ENCODE measurements at places on chromosomes 7 and 10. TPM values are rescaled to one million over a fixed set of nuclear protein-coding genes. Genes with fewer than 3 reads are reported as not detected.
A peak's percentile ranks its signal among the peaks of the same experiment; 100 is the strongest.

Gene NME8
- not detected for total RNA-seq

Gene CCL24
- not detected for total RNA-seq

Gene ARMC3
- total RNA-seq, result not detected

Gene MYO1G
- total RNA-seq, result 572 TPM

Gene NRG3
- not detected for total RNA-seq

Gene AKAP9
- 41.7 TPM for total RNA-seq

Gene LOXL4
- total RNA-seq, result not detected

- H3K36me3 ChIP-seq, result peaks cover 70% of the 10 kb centered on the region
- H3K27ac ChIP-seq, result no peak overlapping the region
- H3K4me1 ChIP-seq, result peaks cover 14% of the 10 kb centered on the region
- no peak for DNase-seq
Measured at GRCh38 chr7:44965441-44965903, 13.3 kb downstream of the MYO1G start.

GRCh38 chr10:131872011-131872826, 28.6 kb upstream of the PPP2R2D start:
- peaks cover 2% of the 10 kb centered on the region for H3K4me1 ChIP-seq
- H3K36me3 ChIP-seq, result no peaks in the 10 kb centered on the region
- no peak overlapping the region for H3K27ac ChIP-seq
- H3K4me3 ChIP-seq, result no peak overlapping the region

- no peak overlapping the region for H3K27ac ChIP-seq
- H3K36me3 ChIP-seq, result no peaks in the 10 kb centered on the region
- no peaks in the 10 kb centered on the region for H3K4me1 ChIP-seq
- no peak for DNase-seq
Measured at GRCh38 chr10:98039690-98040381, 9.4 kb upstream of the CRTAC1 start.

DNA sequence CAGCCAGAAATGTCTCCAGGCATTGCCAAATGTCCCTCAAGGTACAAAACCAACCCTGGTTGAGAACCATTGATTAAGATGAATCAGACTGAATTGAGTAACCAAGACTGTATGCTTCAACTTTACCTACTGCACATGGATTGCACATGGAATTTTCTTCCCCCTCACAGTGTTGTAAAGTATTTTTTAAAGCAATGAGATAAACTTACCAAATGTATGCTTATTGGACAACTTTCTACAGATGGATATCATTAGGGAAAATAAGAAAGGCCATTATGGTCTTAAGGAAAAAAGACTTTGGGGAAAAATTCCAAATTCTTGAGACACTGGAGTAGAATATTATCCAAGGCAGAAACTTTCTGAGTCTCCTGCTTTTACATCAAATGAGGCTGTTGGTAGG, 20.9 kb upstream of the MTPN start:
- H3K4me1 ChIP-seq, result peaks cover 18% of the 10 kb centered on the region
- no peak for DNase-seq
- no peaks in the 10 kb centered on the region for H3K36me3 ChIP-seq
- H3K27ac ChIP-seq, result no peak overlapping the region
- H3K27me3 ChIP-seq, result no peaks in the 10 kb centered on the region

DNA sequence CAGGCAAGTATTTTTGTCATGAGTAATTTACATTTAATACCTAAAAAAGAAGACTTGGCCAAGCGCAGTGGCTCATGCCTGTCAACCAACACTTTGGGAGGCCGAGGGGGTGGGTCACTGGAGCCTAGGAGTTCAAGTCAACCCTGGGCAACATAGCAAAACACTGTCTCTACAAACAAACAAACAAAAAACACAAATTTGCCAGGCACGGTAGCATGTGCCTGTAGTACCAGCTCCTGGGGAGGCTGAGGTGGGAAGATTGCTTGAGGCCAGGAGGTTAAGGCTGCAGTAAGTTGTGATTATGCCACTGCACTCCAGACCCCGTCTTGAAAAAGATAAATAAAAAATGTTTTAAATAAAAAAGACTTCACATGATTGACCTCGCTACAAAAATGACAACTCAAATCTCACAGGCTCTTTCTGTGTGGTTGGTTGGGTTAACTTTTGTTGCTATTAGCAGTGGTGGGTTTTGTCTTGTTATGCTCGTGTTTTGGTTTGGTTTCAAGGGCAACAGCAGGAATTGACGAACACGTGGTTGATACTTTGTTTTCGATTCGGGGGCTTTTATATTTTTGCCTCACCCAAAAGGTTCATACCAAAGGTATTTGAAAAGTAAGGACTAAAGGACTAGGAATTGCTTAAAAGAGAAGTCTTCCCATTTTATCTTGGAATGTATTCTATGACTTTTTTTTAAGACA, 227.2 kb upstream of the MKLN1 start:
- no peak overlapping the region for H3K4me3 ChIP-seq
- H3K4me1 ChIP-seq, result peaks cover 77% of the 10 kb centered on the region
- no peaks in the 10 kb centered on the region for H3K27me3 ChIP-seq
- no peak for DNase-seq
- peak overlapping the region; percentile 26 for H3K27ac ChIP-seq
- H3K36me3 ChIP-seq, result peaks cover 68% of the 10 kb centered on the region

DNA sequence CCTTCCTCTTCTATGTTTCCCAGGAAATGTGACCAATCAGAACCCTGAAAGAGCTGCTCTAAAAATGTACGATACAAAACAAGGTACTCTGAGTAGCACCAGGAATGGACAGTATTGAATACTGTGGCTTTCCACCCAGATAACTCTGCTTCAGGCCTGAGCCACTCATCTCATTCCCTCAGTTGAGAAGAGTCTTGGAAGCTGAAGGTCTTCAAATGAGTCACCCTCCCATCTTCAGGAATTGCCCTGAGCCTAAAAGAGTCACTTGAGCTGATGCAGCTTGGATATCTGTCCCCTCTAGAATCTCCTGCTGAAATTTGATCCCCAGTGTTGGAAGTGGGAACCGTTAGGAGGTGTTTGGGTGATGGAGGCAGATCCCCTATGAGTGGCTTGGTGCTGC, 210.4 kb downstream of the DGKI start:
- no peaks in the 10 kb centered on the region for H3K4me1 ChIP-seq
- H3K27me3 ChIP-seq, result no peaks in the 10 kb centered on the region
- H3K4me3 ChIP-seq, result no peak overlapping the region
- no peaks in the 10 kb centered on the region for H3K36me3 ChIP-seq
- H3K27ac ChIP-seq, result no peak overlapping the region

- no peak for DNase-seq
- peaks cover 83% of the 10 kb centered on the region for H3K4me1 ChIP-seq
- peak overlapping the region; percentile 91 for H3K27ac ChIP-seq
- peaks cover 69% of the 10 kb centered on the region for H3K36me3 ChIP-seq
- H3K27me3 ChIP-seq, result no peaks in the 10 kb centered on the region
Measured at GRCh38 chr10:71767420-71768035, 5.8 kb downstream of the VSIR start.

DNA sequence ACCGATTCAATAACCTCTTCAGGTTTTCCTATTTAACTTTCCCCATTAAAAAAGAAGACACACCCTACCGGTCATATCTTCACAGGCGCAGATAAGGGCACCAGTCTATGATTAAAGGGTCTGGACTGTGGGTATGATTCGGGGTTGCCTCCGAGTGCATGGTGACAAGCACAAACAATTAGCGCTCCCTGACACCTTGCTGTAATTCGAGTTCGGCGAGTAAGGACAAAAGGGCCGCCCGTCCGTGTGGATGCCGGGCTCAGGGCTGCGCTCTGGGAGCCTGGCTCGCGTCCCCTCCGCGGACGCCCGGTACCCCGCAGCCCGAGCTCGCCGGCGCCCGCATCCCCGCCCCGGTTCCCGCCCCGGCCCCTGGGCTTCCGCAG, 111.9 kb upstream of the RHEB start:
- peaks cover 25% of the 10 kb centered on the region for H3K4me1 ChIP-seq
- no peak for DNase-seq
- H3K27me3 ChIP-seq, result no peaks in the 10 kb centered on the region
- peak overlapping the region; percentile 83 for H3K27ac ChIP-seq
- H3K36me3 ChIP-seq, result peaks cover 12% of the 10 kb centered on the region

- DNase-seq, result no peak
- no peaks in the 10 kb centered on the region for H3K36me3 ChIP-seq
- no peaks in the 10 kb centered on the region for H3K27me3 ChIP-seq
- H3K4me3 ChIP-seq, result no peak overlapping the region
- H3K4me1 ChIP-seq, result no peaks in the 10 kb centered on the region
- no peak overlapping the region for H3K27ac ChIP-seq
Measured at GRCh38 chr10:92891885-92892690, 43.8 kb downstream of the EXOC6 start.

DNA sequence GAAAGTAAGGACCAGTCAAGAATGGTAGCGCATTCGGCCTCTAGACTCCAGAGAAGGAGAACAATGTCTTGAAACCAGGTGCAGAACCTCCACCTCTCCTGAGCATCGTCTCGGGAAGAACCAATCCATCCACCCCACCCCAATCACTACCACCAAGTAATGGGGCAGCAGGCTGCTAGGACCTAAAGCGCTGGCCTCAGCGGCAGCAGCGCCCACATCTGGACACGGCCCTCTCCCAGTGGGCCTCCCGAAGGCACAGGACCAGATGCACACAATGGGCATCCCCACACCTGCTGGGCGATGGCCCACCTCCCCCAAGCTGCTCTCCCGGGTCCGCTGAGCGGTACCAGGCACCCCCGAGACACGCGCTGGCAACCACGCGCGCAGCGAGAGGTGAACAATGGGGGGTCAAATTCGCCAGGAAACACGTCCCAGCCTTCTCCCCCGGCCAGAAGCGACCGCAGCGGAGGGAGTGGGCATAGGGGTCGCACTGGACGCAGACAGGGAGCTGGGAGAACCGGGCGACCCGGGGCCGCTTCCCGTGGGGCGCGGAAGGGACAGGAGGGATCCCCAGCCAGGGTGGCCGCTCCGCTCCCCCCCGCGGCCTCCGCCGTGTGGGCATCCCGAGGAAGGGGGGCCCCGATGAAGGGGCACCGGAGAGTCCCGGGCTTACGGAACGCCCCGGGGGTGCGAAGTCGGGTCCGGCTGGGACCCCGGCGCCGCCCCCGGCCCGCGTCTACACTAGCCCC, 506 bp downstream of the CTTNBP2 start:
- peaks cover 2% of the 10 kb centered on the region for H3K4me1 ChIP-seq
- H3K27me3 ChIP-seq, result peaks cover 35% of the 10 kb centered on the region
- no peak for DNase-seq
- H3K27ac ChIP-seq, result no peak overlapping the region
- no peaks in the 10 kb centered on the region for H3K36me3 ChIP-seq
- H3K4me3 ChIP-seq, result no peak overlapping the region

- H3K27me3 ChIP-seq, result no peaks in the 10 kb centered on the region
- H3K36me3 ChIP-seq, result peaks cover 73% of the 10 kb centered on the region
- DNase-seq, result peak; percentile 28
- H3K4me3 ChIP-seq, result peak overlapping the region; percentile 55
- peak overlapping the region; percentile 79 for H3K27ac ChIP-seq
Measured at GRCh38 chr7:45033261-45033930, 33.4 kb downstream of the CCM2 start.

DNA sequence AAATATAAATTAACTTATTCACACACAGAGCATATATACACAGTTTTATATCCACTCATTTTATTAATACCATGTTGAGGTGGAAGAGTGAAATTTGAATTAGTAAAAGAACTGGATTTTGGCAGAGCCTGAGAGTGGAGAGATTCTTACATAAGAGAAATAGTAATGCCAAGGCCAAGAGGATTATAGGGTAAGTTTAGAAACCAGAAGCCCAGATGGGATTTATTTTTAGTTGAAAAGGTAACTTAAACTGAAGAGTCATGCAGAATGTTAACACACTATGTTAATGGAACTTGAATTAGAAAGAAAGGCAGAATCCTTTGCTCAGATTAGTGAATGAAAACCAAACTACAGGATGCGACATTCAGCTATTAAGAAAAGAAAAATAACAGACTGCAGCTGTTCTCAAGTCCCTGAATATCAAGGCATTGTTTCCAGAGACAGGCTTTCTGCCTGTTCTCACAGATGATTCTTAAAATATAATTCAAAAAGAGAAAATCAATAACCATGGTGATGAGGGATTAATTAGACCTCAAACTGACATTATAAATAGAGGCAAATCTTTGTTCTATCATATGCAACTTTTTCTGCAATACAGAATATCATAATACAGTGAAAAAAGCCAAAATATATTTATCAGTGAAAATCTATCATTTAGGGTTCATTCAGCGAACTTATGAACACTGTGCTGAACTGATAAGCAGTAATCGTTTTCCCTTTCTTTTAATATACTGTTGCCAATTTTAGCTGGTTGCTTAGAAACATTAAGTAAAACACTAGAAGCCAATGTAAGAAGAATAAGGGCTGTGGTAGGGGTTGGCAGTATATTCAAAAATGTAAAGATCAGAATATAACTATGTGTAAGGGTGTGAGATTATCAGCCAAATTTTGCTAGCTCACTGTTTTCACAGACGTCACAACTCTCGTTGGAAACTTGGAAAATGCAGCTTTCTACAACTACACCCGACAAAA, 34.4 kb downstream of the HECTD2 start:
- no peak overlapping the region for H3K4me3 ChIP-seq
- no peak overlapping the region for H3K27ac ChIP-seq
- H3K4me1 ChIP-seq, result no peaks in the 10 kb centered on the region
- no peak for DNase-seq

DNA sequence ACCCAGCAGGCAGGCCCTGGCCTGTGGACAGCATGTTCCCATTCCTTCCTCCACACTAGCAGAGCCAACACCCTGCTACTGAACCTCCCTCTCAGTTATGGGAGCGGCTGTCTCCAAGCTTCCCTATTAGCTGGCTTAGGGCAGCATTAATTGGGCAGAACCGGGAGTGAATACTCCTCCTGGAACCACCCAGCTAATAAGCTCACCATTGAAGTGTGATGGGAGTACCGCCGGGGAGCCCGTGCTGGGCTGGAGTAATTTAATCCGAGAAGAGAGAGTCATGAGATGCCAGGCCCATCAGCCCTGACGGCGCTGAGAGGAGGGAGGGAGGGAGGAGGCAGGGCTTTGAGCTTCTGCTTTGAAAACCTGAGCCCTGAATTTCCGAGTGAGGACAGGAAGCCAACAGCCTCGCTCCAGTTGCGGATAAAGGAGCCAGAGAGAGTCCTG, 31.8 kb upstream of the ELFN1 start:
- H3K4me3 ChIP-seq, result no peak overlapping the region
- no peaks in the 10 kb centered on the region for H3K4me1 ChIP-seq
- H3K27me3 ChIP-seq, result no peaks in the 10 kb centered on the region

- no peak overlapping the region for H3K4me3 ChIP-seq
- DNase-seq, result no peak
- H3K27ac ChIP-seq, result no peak overlapping the region
- peaks cover 30% of the 10 kb centered on the region for H3K4me1 ChIP-seq
Measured at GRCh38 chr10:16780338-16780880, 36.8 kb downstream of the RSU1 start.

GRCh38 chr7:99193527-99194220, 14.2 kb downstream of the KPNA7 start:
- H3K27me3 ChIP-seq, result peaks cover 13% of the 10 kb centered on the region
- peaks cover 2% of the 10 kb centered on the region for H3K4me1 ChIP-seq
- no peak for DNase-seq
- H3K27ac ChIP-seq, result no peak overlapping the region

- no peak overlapping the region for H3K27ac ChIP-seq
Measured at GRCh38 chr7:37751096-37751495, 67.5 kb downstream of the GPR141 start.

- no peak overlapping the region for H3K4me3 ChIP-seq
- H3K27me3 ChIP-seq, result no peaks in the 10 kb centered on the region
- no peaks in the 10 kb centered on the region for H3K4me1 ChIP-seq
- no peaks in the 10 kb centered on the region for H3K36me3 ChIP-seq
- no peak for DNase-seq
- H3K27ac ChIP-seq, result no peak overlapping the region
Measured at GRCh38 chr7:134021836-134022235, 105.3 kb upstream of the LRGUK start.

Measured in activated CD4-positive, alpha-beta memory T cell treated with anti-CD3 and anti-CD28 coated beads, Interleukin-2, amount 10 ng/mL, durations not matched to agents 7 days and 5 days (primary cell).